ENCODE measurements at places on chromosomes 7 and 10.

- no peak for DNase-seq
These were observed 7.7 kb upstream of the OPN1SW start for GRCh38 chr7:128783143-128783861.

DNA sequence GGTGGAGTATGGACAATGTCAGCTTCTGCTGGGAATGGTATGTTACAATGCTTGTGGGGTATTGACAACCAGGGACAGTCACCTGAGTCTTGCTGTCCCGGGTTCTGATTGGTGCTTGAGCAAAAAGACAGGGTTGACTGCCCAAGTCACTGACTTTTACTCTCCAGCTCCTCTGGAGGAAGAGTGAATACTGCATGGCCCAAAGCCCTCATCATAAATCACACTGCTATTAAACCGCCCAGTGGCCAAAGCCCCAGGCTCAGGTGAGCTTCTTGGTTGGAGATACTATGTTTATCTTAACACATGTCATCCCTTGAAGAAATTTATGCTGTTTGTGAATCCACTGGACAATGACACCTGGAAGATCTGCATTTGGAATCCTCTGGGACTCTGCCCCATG is 90.0 kb upstream of the IGFBP3 start:
- DNase-seq: no peak

DNA sequence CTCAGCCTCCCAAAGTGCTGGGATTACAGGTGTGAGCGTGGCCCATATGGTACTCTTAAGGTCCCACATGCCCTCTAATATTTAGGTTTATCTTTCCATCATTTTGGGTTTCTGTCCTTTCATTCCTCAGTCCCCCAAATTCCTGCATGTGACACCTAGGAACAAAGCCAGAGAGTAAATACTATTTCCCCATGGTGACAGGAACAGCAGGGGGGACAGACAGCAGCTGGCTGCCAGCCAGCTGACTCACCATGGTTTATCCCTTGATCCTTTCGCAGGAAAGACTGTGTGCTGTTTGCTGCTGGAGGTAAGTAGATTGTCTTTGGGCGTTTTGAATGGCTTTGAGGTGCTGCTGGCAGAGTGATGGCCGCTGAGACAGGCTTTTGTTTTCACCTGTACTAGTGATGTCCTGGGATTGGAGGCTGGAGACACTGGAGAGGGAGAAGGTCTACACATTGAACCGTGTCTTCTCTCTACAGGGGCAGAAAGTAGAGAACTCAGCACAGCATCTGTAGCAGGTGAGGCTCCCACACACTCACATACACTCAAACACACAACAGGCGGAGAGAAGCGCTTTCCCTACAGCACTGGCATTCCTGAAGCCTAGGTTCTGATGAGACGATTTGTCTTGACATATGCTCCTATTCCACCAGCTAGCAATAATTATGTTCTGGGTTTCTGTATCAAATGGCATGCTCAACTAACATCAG is 83.7 kb upstream of the EFCAB10 start:
- no peak for DNase-seq

- DNase-seq: no peak
These were observed 245.3 kb downstream of the KCNMA1 start for GRCh38 chr10:77392236-77392721.

- DNase-seq: no peak
These were observed 2.9 kb upstream of the ZNF467 start for GRCh38 chr7:149776289-149776688.

DNA sequence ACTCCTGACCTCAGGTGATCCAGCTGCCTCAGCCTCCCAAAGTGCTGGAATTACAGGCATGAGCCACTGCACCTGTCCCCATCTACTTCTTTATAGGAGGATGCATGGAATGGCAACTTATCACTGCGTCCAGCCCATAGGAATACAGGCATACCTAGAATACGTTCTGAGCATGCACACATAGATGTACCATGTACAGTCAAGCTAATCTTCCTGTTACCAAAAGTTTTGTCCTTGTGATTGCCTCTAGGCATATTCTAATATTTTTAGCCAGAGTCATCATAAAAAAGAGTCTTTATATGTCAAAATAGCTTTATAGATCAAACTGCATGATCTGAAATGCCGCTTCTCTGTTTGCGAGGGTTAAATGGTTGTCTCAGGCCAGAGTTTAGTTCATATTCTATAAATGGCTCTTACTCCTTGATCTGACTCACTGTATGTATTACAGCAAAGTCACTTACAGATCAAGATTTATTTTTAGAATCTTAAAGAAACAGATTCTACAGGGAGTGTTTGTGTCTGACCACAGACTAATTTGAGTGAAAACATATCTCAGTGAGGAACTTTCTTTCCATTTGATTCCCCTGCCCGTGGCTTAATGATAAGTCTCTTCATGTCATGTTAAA is 210.9 kb downstream of the CREB5 start:
- DNase-seq: no peak

DNA sequence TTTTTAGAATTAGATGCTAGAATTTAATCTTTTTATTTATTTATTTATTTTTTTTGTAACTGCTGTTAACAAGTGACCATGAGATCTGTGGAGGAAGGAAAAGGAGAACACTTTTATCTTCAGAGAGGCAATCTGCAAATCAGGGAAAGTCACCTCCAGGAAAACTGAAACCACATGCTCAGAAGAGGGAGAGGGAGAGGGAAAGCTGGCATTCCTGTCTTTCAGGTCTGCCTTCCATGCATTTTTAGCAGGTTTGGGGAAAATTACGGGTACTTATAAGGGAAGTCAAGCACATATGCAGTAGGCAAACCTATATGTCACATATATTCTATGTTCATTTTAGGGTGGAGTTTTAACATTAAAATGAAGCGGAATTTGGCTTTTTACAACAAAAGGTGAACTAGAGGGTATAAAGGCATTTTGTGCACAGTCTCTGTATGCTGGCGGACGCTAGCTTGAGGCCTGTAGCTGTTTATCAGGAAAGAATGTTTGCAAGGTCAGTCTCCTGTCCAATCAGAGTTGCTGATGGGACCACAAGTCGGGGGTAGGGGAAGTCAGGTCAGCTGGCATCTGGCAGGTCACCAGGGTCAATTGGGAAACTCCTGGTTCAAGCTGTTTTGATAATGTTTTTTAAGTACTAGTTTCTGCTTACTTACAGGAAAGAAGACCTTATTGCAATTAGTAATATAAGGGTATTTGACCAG is 333.5 kb downstream of the GPR158 start:
- no peak for DNase-seq
